ENCODE measurements at places on chromosomes 5 and 9.

DNA sequence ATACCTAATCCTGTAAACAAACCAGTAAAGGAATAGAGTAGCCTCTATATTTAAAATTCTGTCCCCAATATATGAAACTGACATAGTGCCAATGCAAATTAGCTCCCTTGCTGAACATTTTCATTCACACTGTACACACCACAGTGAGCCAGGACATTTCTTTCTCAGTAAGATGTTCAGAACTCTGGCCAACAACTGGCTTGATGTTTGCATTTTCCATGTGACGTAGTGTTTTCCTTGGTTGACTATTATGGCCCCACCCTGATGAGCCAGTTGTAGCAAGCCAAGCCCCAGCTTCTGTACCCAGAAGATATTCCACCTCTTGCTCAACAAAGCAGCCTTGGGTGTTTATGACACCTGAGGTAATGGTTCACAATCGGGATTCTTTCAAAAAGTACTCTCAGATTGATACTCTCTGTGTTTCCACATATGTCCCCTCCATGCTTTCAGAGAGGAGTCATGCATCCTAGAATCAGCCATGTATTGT, 17.7 kb upstream of the ANXA1 start:
- no peak for DNase-seq

- DNase-seq: no peak
These were observed 32.9 kb downstream of the SCAI start for GRCh38 chr9:125110464-125110863.

DNA sequence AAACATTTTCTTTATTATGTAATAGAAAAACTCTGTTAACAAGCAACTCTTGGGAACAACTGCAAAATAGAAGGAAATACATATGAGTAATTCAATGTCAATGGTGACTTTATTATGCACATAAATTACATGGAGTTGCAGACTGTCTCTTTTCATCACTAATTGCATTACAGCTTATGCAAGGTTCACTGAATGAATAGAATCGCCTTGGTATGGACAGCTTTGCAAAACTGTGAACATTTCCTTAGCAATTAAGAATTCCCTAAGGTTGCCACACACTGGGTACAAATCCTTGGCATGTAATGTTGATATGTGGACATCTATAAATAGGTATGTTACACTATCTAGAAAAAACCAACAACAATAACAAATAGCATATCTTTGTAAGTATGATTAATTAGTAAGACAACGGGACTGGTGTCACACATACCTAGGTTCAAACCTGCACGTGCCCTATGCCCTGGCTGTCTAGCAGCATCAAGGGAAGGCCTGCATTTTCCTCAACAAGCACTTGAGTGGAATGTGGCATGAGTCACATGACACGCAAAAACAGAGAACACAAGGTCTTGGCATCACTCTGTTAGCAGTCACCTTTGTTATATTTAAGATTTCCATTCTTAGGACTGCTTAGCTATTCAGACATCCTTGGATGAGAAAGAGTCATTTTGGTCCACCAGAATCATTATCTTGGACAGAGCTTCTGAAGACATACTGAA, 263.9 kb downstream of the CTNND2 start:
- no peak for DNase-seq

GRCh38 chr9:95552814-95553546, 36.2 kb upstream of the PTCH1 start:
- DNase-seq: no peak

- DNase-seq: no peak
These were observed 484.6 kb downstream of the SLCO4C1 start for GRCh38 chr5:101811466-101811865.

DNA sequence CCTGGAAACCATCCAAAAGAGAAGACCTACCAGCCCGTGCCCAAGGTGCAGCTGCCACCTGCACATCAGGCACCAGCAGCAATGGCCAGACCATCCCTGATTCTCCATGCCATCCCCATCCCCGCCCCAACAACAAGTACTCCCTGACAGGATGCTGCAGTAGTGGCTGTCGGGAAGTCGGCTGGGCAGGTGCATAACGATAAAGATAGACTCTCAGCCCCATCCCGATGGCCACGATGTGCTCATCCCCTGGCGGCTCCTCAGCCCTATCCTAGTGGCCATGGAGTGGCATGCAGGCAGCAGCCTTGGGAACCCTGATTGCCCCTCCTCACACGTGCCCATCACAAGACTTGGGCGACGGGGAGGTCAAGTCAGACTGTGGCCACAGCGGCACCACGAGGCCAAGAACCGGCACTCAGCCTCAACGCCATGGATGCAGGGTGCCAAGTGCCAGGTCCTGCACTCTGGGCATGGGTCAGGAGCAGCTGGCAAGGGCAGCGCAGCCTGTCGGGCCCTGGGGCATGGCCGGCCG, 368.8 kb upstream of the SPATA31A5 start:
- no peak for DNase-seq

DNA sequence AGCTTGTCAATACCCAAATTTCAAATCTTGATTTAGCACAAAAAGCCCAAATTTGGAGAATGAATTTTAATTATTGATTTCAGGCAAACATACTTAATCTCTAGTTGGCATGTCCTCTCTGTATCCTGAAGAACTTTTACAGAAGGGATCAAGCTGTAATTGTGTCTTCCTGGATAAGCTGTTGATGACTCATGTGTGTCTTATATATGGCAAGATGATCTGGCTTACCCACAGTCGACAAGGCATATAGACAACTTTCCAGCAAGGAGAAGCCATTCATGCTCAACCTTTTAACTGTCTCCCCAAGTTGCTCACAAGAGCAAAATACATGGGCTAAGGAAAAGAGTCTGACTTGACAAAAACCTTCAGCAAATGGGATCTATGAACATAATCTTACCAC, 112.5 kb upstream of the SLCO6A1 start:
- DNase-seq: no peak

GRCh38 chr9:125337236-125337635, 75.6 kb downstream of the GAPVD1 start:
- DNase-seq: no peak

DNA sequence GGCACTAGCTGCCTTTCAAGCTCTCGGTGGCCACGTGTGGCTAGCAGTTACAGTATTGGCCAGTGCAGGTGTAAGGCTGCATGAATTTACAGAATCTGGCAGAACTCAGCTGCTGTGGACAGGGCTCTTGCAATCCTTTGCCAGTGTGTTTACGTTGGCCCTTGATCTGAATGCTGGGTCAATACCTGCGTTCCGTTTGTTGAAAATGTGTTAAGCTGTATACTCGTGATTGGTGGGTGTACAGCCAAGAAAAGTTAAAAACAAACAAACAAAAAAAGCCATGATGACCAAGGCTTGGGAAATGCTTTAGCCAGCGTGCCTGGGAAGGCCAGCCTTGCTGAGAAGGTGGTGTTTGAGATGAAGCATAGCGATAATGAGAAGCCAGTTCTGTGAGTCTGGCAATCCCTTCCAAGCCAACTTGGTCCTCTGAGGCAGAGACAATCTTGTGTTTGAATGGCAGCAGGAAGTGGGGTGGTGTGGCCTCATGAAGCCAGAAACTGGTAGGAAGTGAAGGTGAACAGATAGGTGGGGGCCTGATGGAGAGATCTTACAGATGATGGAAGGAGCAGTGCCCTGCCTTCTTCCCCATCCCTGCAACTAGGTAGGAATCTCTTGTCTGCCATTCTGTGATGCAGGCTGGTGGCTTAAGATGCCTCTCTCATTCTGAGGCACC, 820 bp upstream of the CFAP90 start:
- no peak for DNase-seq

DNA sequence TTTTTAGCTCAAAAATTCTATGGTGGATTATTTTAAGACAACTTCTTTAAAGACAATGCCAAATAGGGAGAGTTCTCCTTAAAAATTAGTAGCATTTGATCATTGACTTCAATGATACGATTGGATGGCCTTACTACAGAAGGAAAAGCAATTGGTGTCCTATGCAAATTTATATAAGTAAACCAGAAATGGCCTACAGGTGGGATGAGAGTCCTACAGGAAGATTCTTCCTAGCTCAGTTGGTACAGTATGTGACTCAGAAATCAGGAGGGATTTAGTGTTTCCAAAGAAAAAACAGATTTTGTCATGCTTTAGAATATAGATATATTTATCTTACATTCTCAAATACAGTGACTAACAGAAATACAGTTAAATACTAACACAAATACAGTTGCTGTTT, 6.5 kb downstream of the ANKRA2 start:
- no peak for DNase-seq

GRCh38 chr9:116558035-116558434, 129.1 kb upstream of the TRIM32 start:
- no peak for DNase-seq

DNA sequence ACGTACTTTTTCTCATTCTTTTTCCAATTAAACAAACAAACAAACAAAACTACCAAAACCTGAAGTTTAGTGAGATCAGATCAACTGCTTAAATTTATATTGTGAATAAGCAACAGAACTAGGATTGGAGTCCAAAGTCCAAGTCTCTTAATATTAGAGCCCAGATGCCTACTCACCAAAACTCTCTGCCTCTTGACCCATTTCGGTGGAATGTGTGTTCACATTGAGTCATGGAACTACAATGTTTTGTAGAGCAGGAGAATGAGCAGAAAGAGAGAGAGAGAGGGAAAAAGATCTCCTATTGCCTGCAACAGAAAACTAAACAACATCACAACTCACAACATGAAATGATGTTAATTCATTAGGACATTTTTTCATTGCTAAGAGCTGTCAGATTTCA, 751.1 kb downstream of the TLR4 start:
- no peak for DNase-seq

- DNase-seq: no peak
These were observed 8.9 kb downstream of the PAEP start for GRCh38 chr9:135570456-135570855.

- DNase-seq: no peak
These were observed 411.4 kb upstream of the SGCD start for GRCh38 chr5:155915601-155916000.

- no peak for DNase-seq
These were observed 56.2 kb upstream of the FTMT start for GRCh38 chr5:121795511-121795910.

- no peak for DNase-seq
These were observed 55.2 kb downstream of the DROSHA start for GRCh38 chr5:31476738-31477141.

- DNase-seq: no peak
These were observed 104.8 kb downstream of the PDE6A start for GRCh38 chr5:149839761-149840160.

GRCh38 chr5:71456362-71456743, 902 bp downstream of the BDP1 start:
- no peak for DNase-seq

GRCh38 chr5:133652951-133653759, 40.8 kb upstream of the FSTL4 start:
- no peak for DNase-seq

GRCh38 chr9:123246534-123246933, 21.9 kb downstream of the STRBP start:
- DNase-seq: no peak

- DNase-seq: no peak
These were observed 138.7 kb upstream of the SLC24A2 start for GRCh38 chr9:19927560-19927959.

DNA sequence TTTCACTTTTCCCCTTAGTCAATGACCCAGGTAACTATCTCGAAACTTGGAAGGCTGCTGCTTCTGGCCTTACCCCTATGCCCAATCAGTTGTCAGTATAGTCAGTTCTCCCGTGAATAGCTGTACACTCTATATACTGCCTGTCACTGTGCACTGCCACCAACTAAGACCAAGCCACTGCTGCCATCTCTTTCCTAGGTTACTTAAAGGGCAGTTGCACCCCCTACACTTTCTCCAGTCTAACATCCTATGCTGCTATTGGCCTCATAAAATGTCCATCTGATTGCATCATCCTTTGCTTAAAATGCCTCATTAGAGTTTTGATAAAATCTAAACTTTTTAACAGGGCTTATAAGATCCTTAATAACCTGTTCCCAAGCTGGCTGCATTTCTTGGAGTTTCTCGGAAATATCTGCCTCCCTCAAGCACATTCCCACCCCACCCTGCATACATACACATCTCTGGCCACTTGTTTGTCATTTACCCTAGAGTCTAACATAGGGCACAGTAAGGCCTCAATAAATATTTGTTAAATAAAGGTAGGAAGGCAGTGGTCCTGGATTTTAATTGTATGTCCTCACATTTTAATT, 32.8 kb upstream of the TNFAIP8 start:
- DNase-seq: no peak

DNA sequence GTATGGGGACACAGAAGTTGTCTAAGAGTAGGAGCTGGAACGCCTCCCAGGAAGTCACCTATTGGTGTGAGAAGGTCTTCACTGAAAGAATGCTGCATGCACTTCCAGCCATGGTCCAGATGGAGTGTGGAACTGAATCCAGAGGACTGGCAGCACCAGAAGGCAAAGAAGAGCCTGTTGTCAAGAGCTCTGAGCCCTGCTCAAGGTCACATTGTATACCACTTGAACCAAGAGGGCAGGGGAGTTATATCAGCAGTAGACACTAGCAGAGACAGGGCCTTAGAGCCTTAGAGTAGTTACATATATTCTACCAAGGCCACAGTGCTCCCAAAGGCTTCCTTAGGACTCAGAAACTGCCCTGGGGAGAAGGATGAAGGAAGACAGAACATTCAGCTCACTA, 130.8 kb upstream of the POC5 start:
- DNase-seq: no peak

DNA sequence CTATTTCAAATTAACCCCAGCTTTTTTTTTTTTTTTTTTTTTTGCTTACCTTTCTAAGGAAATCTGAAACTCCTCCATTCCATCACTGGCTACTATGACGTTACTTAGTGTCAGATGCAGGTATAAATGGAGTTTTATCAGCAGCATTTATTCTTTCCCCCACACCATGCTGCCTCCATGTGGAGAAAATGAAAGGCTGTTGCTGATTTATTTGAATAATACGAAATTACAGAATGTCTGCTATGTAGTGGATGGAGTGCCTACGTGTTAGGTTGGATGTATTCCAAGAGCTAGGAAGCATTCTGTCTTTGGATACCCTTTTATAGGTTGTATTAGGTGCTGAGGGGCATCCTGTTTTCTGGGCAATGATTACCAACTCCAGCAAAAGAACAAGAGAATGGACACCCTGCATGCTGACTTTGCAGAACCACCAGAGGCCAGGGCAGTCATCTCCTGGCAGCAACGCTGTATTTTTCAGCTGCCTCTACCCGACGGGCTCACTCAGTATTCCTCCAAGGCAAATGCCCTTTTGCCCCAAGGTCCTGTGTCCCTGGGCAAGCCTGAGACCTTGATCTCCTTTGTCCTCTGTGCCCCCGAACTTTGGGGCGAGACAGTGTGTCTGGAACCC, 199.5 kb downstream of the ALDH1A1 start:
- no peak for DNase-seq

- no peak for DNase-seq
These were observed 41.9 kb downstream of the NEK6 start for GRCh38 chr9:124299515-124300090.

GRCh38 chr5:22844155-22844554, 9.0 kb downstream of the CDH12 start:
- DNase-seq: no peak

GRCh38 chr5:138051441-138052296, 18.8 kb upstream of the FAM13B start:
- DNase-seq: no peak

- DNase-seq: no peak
These were observed 3.8 kb downstream of the SMARCA2 start for GRCh38 chr9:2018764-2019558.

Measured in stimulated activated CD8-positive, alpha-beta memory T cell treated with anti-CD3 and anti-CD28 coated beads, Interleukin-4, amount 100 ng/mL, for 4 hours (primary cell).